Stimulated activated CD4-positive, alpha-beta T cell treated with anti-CD3 and anti-CD28 coated beads, Interleukin-2, amount 100 ng/mL, for 24 hours (primary cell): ENCODE measurements at places on chromosomes 7 and 10.

DNA sequence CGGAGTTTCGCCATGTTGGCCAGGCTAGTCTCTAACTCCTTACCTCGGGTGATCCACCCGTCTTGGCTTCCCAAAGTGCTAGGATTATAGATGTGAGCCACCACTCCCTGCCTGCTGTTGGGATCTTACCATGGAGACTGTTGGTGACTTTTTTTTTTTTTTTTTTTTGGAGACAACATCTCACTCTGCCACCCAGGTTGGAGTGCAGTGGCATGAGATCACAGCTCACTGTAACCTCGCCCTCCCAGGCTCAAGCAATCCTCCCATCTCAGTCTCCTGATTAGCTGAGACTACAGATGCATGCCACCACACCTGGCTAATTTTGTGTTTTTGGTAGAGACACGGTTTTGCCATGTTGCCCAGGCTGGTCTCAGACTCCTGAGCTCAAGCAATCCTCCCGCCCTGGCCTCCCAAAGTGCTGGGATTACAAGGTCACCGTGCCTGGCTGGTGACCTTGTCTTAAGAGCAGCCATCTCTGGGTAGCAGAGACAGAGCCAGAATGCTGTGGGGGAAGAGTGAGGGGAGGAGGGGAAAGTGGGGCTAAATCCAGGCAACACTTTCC, 25.7 kb upstream of the ASCC1 start:
- DNase-seq, result no peak

- DNase-seq, result no peak
Observed at GRCh38 chr7:111528331-111528730, 34.0 kb downstream of the IMMP2L start.

- no peak for DNase-seq
Observed at GRCh38 chr10:79627075-79627474, 16.3 kb downstream of the SFTPA1 start.

GRCh38 chr7:4143511-4144171, 538.5 kb upstream of the FOXK1 start:
- no peak for DNase-seq

- DNase-seq, result no peak
Observed at GRCh38 chr10:78617115-78617514, 451.7 kb upstream of the ZMIZ1 start.

GRCh38 chr10:30751678-30752331, 122.3 kb upstream of the LYZL2 start:
- DNase-seq, result peak; percentile 80

DNA sequence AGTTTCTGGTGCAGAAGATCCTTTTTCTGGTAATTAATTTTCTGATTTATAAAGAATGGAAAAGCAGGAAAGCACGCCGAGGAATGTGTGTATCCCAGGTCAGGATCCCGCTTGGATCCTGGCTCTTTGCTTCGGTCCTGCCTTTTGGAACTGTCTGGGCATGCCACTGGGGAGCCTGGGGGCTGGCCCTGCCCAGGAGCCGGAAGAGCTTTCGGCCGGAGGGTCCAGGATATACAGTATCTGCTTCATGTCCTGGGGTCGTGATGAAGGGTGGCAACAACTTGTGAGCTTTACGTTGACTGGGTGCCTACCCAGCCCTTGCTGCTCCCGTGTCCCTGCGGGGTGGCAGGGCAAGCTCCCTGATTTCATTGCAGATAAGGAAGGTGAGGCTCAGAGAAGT, 2.4 kb downstream of the SH2D4B start:
- DNase-seq, result no peak

GRCh38 chr7:109044691-109045090, 475.0 kb downstream of the DNAJB9 start:
- no peak for DNase-seq

GRCh38 chr10:74824184-74824899, 2.1 kb upstream of the KAT6B start:
- peak; percentile 34 for DNase-seq

DNA sequence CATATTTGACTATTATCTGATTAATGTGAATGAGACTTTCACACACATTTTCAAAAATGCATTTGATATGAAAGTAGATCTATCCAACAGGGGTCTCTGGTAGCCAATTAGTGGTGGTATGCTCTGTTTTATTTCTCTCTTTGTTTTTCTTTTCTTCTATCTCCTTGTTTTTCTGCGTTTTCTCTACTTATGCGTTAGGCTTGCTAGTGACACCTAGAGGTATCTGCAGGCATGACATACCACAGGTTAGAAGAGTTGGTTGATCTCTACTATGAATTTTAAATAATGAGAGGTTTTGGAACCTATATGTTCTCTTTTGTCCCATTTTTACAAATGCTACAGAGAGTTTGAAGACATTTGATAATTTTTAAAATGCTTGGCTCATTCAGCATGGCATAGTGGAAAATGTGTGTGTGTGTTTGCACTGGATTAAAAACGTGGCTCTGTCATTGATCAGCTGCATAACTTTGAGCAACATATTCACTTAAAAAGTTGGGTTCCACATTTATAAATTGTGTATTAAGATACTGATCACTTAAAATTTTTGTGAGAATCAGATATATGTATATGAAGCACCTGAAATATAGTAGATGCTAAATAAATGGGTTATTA, 28.1 kb upstream of the PLXDC2 start:
- DNase-seq, result no peak

DNA sequence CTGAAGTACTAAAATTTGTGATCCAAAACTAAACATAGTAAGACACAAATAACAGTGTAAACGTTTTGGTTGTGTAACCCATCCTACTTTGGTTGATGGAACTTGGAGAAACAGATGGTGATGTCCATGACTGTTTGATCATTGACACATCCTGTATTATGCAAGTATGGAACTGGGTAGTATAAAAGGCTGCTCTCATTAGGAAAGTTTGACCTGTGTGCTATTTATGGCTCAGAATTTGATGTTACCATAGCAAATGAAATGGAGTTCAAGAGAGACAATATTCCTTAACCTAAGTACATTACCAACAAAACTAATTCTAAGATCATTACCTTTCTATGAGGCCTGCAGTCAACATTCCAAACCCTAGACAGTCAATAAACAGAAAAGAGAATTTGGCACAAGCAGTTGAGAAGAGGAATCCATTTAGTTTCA, 39.9 kb downstream of the DKK1 start:
- no peak for DNase-seq

DNA sequence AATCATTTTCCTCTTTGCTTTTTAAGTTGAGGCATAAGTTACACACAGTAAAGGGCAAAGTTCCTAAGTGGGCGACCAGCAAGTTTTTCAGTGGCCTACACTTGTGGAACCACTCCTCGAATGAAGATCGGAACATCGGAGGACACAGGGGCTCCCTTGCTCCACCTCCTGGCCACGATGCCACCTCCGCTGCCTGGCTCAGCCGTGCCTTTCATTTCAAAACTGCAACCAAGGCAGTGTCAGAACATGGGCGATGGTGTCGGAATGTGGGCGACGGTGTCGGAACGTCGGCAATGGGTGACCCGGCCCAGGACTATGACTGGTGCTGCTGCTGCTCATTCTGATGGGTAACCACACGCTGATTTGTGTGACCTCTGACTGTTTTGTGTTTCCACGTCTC, 9.6 kb upstream of the VIPR2 start:
- no peak for DNase-seq

DNA sequence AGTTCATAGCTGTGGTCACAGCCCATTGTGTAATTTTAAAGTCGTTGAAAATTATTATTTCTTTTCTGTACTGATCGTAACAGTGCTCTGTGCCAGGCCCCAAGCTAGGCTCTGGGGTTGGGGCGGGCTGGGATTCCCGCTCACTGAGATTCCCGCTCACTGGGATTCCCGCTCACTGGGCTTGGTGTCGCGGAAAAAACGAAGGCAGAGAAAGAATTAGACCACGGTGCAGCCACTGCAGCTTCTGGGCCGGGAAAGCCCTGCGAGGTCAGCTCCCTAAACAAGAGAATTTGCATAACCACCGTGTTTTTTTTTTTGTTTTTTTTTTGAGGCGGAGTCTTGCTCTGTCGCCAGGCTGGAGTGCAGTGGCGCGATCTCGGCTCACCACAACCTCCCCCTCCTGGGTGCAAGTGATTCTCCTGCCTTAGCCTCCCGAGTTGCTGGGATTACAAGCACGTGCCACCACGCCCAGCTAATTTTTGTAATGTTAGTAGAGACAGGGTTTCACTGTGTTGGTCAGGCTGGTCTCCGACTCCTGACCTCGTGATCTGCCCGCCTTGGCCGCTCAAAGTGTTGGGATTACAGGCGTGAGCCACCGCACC, 31.2 kb downstream of the FOXK1 start:
- no peak for DNase-seq

DNA sequence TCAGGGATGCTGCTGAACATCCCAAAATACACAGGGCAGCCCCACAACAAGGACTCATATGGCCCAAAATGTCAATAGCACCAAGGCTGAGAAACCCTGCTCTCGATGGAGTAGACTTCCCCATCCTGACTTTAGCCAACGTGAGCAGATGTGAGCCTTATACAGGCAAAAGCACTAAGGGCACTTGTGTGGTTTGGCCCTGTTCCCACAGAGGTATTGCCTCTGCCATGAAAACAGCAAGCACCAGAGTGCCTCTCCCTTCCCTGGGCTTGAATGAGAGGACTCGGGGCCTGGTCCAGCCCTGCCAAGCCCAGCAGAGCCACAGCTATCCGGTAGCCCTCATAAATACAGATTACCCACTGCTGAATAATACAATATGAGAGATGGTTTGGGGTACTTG, 47.5 kb downstream of the ACSM6 start:
- no peak for DNase-seq

DNA sequence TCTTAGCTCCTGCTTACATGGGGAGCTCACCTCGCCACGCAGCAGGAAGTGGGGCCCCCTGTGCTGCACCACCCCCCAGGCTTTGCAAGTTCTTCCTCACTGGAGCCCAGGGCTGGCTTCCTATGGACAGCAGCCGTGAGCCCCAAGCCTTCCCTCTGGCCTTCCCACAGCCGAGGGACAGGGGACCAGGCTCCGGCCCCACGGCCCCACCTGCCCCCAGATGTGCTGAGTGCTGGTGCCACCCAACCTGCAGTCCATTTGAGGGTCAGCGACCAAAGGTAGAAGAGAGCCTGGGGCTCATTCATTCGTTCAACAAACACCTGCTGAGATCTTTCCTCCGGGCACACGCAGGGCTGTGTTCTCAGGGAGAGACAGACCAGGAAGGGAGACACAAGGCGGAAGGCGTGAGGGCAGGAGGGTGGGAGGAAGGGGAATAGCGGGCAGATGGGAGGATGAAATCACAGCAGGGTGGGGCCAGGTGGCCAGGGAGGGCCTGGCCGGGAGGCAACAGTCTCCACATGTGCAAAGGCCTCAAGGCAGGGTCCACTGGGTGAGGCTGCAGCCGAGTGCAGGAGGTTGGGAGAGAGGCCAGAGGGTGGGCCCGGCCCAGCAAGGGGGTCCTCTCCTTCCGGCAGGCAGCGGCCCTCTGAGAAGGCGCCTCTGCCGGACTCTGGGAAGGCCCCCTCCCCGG, 100.1 kb downstream of the FOXL3 start:
- DNase-seq, result no peak

DNA sequence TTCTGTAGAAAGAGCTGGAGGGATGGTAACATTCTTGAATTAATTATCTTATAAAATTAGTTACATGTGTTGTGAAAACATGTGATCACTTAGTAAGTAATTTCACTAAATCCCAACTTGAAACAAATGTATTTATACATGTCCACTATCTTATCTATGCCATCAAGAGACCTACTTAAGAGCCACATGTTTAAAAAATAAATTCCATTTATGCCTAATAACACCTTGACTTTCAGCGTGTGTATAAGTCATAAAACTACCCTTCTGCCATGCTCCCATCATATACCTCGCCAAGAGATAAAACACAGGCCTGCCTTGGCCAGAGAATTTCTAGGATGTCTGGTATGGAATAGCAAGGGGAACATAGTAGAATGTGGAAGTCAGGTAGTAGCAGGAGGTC, 37.3 kb downstream of the LIPJ start:
- no peak for DNase-seq

DNA sequence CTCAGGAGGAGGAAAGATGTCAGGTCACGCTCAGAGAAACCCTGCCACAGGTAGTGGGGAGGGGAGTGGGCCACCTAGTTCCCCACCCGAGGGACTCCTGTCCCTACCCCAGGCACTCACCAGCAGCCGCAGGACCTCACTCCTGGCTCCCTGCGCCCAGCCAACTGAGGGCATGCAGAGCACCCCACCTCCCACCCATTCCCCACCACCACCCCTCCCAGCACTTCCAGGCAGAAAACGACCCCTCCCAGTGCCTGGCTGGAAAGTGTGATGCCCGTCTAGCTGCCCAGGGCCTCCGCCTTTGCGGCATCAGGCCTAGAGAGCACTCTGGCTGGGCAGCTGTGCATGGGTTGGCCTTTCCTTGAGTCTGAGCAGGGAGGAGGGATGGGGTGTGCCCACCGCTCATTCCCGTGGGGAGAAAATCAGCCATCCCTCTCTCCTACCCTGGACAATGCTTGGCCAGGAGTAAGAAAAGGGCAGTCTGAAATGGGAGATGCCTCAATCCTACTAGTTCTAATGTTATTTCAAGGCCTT, 1.3 kb downstream of the C10orf105 start:
- no peak for DNase-seq

DNA sequence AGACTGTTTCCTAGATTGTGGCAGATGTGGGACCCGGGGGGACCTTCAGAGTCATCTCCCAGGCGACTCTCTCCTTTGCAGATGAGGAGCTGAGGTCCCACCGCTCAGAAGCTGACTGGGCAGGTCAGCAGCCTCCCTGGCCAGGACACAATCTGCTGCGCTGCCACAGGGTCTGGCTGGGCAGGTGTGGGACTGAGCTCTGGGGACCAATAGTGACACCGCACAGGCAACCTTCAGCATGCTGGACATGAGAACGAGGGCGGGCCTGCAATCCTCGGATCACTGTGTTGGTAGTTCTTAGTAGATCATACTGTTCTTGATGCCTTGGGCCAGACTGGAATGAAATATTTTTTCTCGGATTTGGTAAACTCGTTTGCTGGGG, 20.5 kb upstream of the CRYGN start:
- DNase-seq, result no peak

GRCh38 chr10:92265687-92266258, 25.1 kb downstream of the CPEB3 start:
- no peak for DNase-seq

DNA sequence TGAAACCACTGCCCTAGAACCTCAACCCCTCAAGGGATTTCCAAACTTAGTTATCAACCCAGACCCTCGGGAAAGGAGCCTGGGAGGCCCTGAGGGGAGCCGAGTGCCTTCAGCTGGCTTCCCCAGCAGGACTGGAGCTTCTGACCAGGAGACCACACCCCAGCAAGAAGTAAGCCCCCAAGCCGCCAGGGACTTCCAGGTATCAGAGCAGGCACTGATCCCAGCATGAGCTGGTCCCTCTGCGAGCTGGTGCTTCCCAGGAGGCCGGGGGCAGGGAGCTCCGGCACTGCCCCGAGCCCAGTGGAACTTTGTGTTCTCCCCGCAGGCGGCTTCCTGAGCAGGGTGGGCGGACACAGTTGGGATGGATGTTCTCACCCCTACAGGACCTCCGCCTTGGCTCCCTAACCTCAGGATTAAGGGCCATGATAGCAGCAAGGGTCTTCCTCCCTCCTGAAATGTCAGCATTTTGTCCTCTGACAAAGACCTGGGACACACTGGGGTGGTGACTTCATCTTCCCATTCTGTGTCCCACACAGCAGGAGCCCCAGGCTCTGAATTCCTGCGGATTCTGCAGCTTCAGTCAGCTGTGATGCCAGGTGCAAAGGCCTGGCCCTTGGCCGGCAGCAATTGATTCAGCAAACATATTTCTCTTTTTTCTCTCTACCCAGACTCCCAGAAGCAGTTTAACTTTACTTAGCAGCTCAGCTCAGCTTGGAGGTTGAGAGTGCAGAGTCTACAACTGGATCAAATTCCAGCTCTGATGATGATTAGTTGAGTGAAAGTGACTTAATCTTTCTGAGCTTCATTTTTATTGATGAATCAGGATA, 11.6 kb downstream of the ATP6V0E2 start:
- DNase-seq, result no peak

GRCh38 chr7:134985894-134986362, 380 bp upstream of the AGBL3 start:
- DNase-seq, result no peak
